ENCODE measurements at places on chromosomes 6 and 20.

DNA sequence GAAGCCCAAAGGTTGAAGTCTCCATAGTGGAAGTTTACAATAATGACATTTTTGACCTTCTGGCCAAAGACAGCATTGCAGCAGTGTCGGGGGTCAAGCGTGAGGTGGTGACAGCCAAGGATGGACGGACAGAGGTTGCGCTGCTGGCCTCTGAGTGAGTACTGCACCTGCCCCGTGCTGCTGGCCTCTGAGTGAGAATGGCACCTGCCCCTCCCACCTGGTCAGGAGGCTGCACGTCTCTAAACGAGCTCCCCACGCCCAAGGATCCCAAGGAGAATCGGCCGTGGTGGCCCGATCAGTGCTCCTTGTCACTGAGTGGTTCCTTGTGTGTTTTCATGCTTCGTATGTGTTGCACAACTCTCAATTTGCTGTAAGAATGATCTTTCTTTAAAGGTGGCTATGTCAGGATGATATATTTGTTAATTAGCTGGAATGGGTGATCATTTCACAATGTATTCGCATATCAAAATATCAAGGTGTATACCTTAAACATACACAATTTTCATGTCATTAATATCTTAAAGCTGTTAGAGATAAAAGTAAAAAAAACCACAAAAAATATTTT is 40.4 kb downstream of the FRMD1 start:
- DNase-seq, result no peak

DNA sequence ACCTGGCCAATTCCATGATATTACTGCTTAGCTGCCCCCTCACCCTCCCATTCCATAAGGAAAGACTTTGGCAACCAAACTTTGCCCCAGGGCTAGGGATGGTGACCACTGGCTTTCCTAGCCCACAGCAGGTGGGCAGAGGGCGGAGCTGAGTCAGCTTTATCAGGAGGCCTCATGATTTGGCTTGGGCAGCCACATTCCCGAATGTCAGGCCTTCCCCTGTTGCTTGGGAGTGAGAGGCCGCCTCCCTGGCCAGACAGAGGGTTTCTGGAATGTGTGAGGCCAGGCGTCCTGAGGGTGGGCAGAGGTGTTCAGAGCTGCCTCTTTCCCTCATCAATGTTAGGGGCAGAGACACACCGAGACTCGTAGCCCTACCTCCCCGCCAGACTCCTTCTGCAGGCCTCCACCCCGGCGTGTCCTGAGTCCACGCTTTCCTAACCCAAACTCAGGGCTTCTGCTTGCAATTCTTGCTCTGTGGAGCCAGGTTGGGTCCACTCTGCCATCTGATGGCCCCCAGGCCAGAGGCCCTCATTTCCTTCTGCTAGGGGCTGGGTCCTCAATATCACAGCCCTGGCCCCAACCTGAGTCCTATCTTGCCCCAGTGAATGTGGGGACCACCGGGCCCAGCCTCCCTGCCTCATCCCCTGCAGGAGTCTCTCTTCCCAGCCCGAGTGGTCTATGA is 19.3 kb downstream of the UQCC2 start:
- DNase-seq, result no peak

DNA sequence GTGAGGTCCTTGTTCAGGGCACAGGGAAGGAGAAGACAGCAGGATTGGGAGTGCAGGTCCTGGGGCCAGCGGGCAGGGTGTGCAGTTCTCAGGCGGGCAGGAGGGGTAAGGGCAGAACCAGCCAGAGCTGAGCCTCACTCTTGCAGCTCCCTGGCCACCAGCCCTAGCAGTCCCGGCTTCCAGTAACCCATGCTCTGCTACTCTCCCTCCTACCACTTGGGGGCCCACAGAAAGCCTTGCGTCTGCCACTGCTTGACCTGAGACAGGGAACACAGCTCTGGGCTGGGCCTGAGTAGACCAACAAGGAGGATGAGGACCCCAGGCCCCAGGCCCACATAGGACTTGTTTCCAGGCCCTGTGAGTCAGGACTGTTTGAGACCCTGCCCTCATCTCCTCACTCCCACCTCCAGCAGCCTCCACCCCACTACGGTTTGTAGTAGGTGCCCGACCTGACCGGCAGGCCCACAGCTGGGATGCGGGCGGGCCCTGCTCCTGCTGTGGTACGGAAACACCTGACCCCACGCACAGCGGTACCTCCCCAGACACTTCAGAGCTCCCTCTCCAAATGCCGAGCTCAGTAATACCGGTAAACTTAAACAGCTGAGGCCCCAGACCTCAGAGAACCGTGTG is 39.2 kb downstream of the KCNK5 start:
- peak; percentile 20 for DNase-seq

GRCh38 chr6:17226786-17227233 is 54.4 kb upstream of the RBM24 start:
- DNase-seq, result no peak

GRCh38 chr20:50318710-50319109 is 128.1 kb downstream of the CEBPB start:
- DNase-seq, result no peak

- no peak for DNase-seq
Observed at GRCh38 chr6:110097443-110097842, 82.0 kb downstream of the WASF1 start.

DNA sequence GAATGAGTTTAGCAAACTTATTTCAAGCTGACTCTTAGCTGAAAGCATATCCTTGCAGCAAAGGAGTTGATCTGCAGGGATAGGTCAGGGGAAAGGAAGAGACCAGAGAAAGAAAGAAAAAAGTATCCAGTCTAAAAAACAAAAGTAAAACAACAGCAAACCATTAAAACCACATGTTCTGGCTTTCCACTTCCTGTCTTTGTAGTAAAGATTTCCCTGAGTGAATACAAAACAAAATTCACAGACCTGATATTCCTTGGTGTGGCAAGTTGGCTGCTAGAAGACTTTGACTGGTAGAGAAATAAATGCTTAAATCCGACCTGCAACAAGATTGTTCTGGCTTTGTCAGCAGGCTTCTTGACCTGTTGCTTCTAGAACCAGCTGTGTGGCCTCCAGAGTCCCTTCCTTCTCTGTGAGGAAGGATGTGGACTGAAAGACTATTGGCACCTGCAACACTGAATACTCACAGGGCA is 23.4 kb upstream of the MCM3 start:
- DNase-seq, result peak; percentile 18

DNA sequence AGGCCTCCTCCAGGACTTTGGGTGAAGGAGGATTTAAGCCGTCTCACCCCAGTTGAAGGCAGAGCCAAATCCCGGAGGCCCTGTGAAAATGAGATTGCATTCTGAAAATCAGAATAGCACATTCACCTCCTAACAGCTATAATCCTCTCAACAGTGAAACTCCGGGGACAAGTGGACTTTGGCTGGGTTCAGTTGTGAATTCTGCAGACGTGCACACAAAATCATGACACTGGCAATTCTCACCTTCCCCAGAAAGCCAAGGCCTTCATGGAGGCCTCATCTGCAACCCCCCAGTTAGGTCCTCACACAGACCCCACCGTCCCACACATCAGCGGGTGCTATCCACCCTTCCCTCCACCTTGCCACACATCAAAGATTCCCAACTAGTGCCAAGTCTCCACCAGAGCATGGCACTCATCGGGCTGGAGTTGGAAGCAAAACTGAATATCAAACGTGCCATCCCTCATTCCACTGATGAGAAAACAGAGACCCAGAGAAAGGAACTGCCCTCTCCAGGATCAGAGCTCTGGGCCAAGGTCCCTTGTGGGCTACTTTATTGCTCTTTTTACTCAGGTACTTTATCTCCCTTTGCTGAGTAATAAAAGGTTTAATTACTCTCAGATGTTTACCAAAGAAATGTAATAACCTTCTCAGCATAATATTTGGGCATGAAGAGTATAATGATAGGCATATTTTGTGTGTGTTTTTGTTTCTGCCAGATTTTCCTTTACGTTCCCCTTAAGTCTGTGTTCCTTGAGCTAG is 4.8 kb upstream of the BTNL2 start:
- DNase-seq, result no peak

GRCh38 chr20:16777126-16777525 is 29.0 kb downstream of the OTOR start:
- DNase-seq, result no peak

DNA sequence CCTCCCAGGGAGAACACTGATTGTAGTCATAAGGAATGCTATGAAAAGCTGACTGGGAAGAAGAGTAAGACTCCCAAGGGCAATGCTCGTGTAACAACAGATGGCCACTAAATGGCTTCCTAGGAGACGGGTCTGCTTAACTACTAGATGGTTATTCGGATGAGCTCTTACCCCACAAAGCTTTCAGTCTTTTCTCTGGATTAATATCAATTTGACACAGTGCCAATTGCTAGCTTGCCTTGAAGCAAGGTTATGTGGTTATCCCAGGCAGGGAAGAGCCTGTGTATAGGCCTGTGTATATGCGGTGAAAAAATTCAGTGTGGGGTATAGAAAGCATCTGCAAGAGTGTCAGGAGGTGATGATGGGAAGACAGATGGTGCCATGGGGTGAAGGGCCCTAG is 86.4 kb upstream of the NOX3 start:
- no peak for DNase-seq

- DNase-seq, result no peak
Observed at GRCh38 chr6:150527100-150527499, 72.6 kb upstream of the PLEKHG1 start.

DNA sequence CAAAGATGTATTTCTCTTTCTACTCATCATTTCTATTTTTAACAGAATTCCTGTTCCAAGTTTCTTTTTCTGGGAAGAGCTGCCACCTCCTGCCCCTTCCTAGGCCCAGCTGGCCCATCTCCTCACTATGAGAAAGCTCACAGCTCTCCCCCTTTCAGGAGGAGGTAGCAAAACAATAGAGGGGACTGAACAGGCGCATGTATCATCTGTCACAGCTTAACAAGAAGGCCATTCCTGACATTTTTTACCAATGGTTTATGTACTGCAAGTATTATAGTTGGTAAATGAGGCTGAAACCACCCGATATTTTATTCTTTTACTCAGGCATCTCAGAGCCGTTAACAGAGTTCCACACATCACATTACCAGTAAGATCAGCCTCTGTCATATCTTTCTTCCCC is 103.7 kb upstream of the MTHFD1L start:
- DNase-seq, result no peak

- no peak for DNase-seq
Observed at GRCh38 chr6:40889137-40889832, 149.7 kb downstream of the UNC5CL start.

GRCh38 chr6:35710241-35710847 is 21.6 kb upstream of the FKBP5 start:
- no peak for DNase-seq

DNA sequence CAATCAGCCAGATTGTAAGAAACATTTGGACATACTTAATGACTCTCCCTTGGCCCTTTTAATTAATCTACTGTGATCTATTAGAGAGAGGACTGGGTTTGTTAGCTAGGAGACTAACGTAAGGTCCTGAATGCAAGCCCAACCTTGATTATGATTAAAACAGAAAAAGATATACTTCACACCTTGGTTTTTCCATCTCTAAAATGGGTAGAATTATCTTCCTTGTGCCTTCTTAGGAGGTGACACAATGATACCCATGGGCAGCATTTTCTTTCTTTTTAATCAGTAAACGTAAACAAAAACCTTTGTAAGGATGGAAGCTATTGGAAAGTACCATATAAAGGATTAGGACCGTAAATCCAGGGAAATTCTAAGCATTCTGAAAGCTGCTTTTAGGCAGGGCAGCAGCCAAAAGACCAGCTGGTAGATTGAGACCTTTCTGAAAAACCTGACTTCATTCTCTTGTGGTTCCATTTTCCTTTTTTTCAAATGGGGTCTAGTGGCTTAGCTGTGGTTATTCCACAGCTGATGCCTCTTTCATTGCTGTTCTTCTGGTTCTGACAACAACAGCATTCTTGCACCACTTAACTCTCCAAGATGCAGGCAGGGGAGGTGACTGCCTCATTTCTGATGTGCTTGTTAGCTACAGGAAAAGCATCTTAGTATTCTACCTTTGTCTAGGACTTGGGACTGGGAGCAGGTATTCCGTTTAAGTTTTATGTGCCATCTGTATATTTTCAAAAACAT is 27.4 kb downstream of the RREB1 start:
- no peak for DNase-seq

DNA sequence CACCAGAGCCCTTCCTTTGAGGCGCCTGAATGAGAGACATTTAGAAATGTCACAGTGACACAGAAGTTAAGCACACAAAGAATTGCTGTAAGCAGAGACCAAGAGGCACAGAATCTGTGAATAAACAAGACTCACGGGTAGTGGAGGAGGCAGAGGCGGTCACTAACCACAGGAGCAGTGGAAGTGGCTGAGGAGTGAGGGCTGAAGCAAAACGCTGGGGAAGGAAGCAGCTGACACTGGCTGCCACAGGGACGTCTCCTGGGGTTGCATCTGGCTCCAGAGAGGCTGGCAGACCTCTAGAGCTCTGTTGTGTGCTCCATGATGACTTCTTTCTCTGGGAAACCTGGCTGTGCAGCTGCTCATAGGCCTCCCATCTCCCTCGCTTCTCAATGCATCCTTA is 65.0 kb upstream of the SLC2A12 start:
- peak; percentile 69 for DNase-seq

DNA sequence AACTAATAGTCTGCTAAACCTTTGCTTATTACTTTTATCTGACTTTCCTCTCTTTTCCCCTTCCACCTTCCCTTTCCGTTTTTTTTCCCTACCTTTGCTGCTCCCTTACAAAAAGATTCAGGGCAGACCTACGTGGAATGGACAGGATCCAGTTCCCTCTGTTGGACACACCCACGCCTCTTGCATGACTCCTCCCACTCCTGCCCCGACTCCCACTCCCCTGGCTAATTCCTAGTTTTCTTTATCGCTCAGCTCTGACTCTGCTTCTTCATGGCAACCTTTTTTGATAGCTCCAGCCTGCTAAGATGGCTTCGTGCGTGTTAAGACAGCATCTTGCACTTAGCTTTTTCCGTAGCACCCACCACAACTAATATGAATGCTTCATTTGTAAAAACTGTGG is 715.6 kb upstream of the NRSN1 start:
- no peak for DNase-seq

- no peak for DNase-seq
Observed at GRCh38 chr6:35084511-35085203, 56.5 kb downstream of the TCP11 start.

GRCh38 chr6:116535109-116535508 is 10.4 kb downstream of the TRAPPC3L start:
- no peak for DNase-seq

DNA sequence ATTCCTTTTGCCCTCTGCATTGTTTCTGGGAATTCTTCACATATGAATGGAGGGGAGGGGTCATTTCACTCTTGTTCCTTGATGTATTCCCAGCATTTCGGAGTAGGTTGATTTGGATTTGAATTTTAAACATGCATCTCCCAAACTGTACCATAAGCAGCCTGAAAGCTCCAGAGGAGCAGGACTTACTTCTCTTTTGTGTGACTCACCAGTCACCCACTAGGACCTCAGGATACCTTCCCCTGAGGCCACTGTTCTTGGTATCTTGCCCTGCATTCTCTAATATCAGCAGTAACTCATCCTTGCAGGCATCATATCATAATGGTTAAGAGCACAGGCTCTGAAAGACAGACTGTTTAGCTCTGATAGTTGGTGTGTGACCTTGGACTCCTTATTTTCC is 703 bp downstream of the MRPL2 start:
- no peak for DNase-seq

- DNase-seq, result peak; percentile 75
Observed at GRCh38 chr20:48823960-48824498, 3.8 kb downstream of the PREX1 start.

- no peak for DNase-seq
Observed at GRCh38 chr20:57716901-57717300, 7.1 kb upstream of the PMEPA1 start.

- no peak for DNase-seq
Observed at GRCh38 chr20:35743693-35744491, 1.8 kb upstream of the RBM39 start.

GRCh38 chr6:41874741-41875140 is 20.4 kb downstream of the USP49 start:
- DNase-seq, result no peak

Measured in globus pallidus (tissue), 1 donor.